ENCODE measurements at places on chromosomes 16 and 17.

- DNase-seq, result no peak
These were observed 2.3 kb downstream of the ARL4D start for GRCh38 chr17:43400943-43401717.

DNA sequence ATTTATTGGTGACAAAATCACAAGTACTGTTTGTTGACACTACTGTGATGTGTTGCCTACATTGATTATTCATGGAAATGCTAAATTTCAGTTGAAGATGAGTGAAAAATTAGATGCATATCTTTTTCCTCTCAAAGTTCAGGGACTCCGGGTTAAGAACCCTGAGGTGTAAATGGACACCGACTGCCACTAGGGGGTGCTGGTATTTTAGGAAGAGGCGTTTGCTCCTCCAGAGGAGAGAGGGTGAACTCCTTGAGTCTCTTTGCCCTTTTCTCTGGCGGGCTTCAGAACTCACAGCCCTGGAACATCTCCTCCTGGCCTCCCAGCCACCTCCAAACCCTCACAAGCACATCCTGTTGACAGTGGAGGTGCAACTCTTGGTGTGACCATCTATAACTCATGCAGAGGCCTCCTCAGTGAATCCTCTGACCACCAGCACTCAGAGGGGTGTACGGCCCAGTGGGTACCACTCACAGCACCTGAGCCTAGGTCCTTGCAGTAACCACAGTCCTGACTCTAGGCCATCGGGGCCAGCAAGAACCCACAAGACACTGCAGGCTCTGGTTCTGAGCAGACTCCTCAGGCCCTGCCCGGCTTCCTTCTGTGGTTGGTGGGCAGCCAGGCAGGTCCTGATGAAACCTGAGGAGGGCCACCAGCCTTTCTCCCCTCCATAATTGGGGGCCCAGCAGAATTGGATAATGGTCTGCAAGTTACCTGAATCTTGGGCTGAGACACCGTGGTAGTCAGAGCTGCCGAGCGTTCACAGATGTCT is 26.2 kb upstream of the PIK3R5 start:
- DNase-seq, result peak; percentile 30

DNA sequence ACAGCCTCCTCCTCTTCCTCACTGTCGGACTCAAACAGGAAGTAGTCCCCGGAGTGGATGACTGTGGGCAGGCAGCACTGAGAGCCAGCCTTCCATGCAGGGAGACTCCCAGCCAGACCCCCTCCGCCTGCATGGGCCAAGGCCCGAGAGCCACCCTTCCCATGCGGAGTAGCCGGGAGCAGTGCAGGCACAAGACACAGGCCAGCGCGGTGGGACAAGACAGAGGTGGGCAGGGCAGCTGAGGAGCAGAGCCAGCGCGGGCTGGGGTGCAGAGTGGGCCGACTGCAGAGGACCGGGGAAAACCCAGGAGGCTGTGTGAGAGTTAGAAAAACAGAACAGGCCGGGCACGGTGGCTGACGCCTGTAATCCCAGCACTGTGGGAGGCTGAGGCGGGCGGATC is 17.6 kb downstream of the CTU2 start:
- DNase-seq, result no peak

- no peak for DNase-seq
These were observed 283.5 kb downstream of the C16orf95 start for GRCh38 chr16:87033541-87034300.

DNA sequence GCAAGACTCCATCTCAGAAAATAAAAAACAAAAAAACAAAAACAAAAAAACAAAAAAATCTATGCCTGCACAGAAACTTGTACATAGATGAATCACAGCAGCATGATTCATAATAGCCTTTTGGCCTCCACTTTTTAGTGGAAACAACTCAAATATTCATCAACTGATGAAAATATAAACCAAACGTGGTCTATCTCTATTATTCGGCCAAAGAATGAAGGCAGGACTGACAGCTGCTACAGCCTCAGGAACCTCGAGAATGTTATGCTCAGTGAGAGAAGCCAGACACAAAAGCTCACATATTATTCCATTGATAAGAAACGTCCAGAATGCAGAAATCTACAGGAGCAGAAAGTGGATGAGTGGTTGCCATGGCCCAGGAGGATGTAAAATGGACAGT is 19.8 kb downstream of the PPL start:
- DNase-seq, result no peak

DNA sequence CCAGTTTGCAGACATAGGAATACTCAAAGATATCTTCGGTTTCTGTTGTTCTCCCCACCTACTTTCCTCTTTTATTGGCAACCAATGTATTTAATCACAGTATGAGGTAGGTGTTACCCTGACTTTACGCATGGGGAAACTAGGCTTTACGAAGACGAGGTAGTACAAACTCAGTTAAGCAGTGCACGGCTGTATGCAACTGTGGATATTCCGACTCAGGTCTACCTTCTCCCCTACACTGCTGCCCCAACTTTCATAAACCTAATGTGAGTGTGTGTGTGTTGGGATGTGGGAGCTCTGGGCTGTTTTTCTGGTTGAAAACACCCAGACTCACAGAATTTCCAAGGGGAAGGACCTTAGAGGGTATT is 1.2 kb upstream of the GPT2 start:
- no peak for DNase-seq

GRCh38 chr16:59886021-59886420 is 1151.9 kb upstream of the GOT2 start:
- DNase-seq, result peak; percentile 52

DNA sequence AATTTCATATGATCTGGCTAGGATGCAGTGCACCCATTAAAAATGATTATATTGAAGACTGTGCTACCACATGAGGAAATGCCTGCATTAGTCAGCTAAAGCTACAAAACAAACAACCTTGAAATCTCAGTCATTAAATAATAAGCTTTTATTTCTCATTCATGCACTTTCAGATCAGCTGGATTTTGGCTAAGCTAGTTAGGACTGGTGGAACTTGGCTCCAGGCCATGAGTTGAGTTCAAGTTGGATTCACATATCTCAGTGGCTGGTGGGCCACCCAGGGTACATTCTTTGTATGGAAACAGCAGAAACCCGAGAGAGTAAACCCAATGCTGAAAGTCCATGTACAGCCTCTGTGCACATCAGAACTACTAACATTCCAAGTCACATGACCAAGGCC is 6.4 kb upstream of the SLFN12L start:
- DNase-seq, result no peak

GRCh38 chr17:81568416-81568815 is 16.3 kb upstream of the FAAP100 start:
- no peak for DNase-seq

DNA sequence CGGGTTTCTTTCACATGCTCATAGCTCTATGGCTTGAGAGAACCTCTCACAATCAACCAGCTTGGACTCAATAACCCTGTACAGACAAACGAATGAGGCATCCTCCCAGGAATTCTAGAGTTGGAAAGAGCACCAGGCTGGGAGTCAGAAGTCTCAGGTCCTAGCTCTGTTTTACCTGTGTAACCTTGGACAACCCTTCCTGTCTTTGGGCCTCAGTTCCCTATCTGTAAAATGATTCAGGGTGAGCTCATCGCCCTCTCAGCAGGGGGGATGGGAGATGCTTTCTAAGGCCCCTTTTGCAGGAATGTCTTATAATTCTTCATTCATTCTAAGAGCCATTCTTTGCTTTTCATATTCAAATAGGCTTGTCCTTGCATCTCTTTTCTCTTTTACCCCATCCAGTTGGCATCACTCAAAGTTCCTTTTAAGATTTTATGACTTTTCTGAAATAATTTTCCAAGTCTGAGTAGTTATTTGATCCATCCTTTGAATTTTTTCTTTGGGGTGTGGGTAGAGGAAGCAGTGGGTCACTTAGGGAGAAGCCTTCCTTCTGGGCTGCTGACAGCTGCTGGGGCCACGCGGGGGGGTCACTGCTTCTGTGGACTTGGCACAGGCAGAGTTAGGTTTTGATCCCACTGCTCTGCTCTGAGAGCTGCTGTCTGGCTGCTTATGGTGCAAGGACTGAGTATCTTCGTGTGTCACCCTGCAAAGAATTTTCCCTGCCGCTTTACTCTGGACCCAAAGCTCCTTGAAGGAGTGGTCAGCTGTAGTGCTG is 102.7 kb downstream of the UTP18 start:
- DNase-seq, result peak; percentile 44

DNA sequence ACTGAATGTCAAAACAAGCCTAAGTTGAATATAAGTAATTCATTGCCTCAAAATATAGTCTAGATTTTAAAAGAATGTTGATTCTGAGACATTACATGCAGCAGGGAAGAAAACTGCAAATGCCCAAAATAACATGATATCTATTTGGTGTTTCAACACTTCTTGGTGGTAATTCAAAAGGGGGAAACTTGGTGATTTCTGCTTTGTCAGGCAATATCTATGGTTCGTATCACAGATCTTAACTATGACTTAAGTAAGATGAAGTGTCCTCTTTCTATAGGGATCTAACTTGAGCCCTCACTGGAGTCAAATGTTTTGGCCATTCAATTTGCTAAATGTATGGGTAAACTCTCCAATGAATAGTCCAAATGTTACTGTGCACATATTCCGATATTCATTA is 44.6 kb downstream of the GNA13 start:
- no peak for DNase-seq

DNA sequence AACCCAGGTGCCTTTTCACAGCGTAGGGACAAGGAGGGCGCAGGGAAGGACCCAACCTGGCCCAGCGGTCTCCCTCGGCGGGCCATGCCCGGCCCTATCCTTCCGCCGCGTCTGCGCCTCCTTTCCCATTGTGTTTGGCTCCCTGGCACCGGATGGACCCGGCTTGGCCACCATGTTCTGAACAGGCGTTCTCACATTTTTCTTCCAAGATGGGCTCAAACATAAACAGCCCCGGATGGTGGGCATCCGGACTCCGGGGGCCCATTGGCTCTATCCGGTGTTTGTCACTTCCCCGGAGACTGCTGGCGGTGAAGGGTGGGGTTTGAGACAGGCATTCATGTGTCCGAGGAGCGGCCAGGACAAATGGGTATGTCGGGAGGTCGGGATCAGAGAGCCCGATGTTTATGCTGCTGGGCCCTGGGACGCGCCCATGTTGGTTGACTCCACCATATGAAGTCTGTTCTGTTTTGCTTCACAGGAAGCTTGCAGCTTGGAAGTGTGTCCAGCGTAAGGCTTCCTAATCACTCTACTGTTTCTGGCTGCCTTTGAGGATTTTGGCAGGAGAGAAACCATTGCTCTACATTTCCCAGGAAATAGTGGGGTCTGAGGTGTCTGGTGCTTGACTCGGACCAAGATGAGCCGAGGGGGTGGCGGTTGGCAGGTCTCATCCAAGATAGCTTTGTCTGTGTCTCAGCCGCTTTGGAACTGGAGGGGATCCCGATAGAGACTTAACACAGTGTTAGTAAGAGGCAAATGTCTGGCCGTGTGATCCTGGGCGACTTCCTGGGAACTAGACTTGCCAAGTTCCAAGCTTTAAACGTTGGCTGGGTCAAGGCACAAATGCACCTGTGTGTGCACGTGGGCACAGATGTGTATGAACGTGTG is 188.3 kb downstream of the IRF8 start:
- no peak for DNase-seq

DNA sequence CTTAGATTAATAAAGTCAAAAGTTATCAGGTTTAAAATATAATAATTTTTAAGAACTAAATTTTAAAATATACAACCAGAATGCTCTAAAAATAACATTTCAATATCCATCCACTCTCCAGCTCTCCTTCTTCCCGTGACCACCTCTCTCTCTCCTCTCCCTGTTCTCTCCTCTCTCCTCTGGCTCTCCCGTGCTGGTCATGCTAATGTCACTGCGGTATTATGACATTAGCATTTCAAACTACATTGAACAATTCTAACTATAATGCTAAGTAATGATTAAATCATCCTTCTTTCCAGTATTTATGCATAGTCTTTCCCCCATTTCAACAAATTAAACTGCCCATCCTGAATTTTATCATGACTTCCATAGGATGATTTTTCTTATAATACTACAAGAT is 154.7 kb downstream of the CEP112 start:
- DNase-seq, result no peak

DNA sequence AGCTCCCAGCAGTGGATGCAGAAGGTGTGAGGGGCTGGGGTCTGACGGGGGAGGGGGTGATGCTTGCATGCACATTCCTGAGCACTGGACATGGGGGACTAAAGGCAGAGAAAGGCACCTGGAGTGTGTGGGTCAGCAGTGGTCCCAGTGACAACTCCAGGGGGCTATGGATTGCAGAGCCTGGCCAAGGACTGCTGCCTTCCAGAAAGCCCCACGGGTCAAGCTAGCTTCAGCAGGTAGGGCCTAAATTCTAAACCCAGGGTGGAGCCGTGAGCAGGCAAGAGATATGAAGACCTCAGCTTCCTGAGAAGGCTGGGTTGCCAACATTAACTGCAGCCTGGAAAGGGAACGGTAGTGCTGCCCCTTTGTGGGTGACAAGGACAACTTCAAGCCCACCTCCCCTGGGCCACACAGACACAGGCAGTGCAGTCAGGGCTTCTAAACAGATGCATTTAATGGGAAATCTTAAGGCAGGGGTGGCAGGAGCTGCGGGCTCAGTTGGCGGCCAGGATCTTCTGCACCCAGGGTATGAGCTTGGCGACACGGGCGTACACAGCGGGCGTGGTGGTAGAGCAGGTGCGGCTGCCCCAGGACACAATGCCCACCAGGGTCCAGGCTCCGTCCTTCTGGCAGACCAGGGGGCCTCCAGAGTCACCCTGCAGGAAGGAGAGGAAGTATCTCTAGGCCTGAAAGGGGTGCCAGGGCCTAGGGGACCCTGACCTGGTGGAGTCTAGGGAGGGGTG is 3.1 kb downstream of the CTRB2 start:
- no peak for DNase-seq

DNA sequence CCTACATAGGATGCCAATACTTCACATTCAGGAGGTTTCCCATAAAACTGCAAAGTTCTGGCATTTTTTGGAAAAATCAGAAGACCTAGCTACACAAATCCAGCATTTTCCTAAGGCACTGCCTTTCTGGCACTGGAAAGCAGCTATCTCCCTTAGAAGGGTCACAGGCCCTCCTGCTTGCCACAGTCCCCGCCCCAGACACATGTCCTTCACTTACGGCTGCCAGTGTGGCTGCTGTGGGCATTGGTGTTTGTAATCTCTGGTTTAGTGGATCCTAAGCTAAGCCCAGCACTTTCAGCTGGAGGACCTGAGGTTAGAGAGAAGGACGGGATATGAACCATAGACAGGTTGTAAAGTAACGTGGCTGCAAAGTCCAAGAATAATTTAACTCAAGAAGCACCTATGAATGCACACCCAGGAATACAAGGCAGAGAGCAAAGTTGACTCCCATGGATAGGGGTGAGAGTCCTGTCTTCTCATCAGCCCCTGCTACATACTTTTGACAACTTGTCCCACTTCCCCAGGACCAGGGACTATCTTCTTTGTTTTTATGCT is 100.0 kb downstream of the XYLT1 start:
- no peak for DNase-seq

Measured in hippocampal formation (tissue), 2 donors.